ENCODE measurements at places on chromosomes 5 and 9.

- DNase-seq: no peak
Observed at GRCh38 chr5:54553659-54554207, 36.2 kb downstream of the SNX18 start.

- DNase-seq: no peak
Observed at GRCh38 chr5:124104821-124105220, 592.8 kb downstream of the CSNK1G3 start.

GRCh38 chr9:120845255-120845654, 2.5 kb upstream of the PSMD5 start:
- DNase-seq: peak; percentile 52

DNA sequence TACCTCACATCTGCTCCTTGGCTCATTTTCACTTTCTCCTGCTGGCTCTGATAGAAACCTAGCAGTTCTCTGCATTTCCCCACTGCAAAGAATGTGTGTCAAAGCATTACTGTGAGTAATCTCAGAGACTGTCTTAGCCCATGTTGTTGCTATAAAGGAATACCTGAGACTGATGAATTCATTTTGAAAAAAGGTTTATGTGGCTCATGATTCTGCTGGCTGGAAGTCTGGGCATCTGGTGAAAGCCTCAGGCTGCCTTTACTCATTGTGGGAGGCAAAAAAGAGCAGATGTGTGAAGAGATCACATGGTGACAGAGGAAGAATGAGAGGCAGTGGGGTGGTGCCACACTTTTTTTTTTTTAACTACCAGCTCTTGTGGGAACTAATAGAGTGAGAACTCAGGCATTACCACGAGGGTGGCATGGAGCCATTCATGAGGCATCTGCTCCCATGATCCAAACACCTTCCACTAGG, 191.6 kb upstream of the CTNND2 start:
- DNase-seq: no peak

DNA sequence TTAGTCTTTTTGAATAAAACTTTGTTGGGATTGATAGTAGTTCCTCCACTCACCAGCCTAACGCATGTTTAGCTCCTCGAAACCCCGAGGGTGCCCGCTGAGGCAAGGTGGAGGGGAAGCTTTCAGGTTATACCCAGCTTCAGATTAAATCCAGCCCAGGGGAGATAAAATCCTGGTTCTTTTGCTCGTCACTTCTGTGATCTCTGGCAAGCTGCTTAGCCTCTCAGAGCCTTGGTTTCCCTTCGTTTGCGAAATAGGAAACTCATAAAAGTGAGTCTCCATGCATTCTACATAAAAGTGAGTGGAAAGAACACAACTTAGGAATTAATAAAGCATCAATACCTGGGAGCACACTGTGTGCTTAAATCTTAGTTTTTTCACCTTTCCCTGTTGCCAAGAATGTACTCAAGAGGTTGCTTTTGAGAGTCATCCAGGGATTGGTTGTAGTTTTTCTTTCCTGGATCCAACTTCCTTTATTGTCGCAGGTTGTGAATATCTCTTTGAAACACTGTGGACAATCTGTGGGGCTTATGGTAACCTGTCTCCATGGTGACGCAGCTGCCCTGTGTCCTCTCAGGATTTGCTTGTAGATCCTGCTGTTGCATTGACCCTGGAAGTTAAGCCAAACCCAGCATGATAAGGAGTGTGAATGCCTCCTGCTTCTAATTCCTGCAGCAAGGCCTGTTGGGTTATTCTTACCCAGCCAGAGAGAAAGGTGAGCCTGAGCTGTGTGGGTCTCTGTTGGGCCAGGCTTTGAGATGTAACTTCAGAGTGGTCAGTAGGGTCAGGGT, 2.0 kb downstream of the GALNT12 start:
- DNase-seq: no peak

DNA sequence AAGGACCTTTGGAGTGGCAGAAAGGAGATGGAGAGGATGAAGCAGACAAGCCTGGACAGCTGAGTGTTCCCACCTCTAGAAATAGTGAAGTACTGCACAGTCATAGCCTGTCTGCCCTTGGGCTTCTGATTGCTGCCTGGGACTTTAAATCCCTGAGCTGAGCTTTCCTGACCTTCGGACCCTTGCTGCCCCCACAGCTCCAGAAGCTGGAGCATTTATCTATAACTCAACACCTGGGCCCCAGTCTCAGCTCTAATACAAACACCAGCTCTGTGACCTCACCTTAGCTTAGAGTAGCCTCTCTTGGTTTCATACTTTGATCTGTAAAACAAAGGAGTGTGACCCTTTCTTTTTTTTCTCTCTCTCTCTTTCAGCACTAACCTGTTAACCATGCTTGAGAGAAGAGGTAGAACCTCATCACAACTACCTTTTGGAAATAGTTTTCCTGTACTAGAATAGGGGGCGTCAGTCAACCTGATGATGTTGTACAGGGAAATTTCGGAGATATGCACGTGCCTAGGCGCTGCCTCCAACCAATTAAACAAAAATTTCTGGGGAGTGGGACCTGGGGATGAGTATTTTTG, 25.4 kb upstream of the ELL2 start:
- no peak for DNase-seq

Measured in fibroblast of mammary gland (primary cell).